NCI-H2081 treated with DMSO at 0.1 percent for 48 hours (cell line): ENCODE measurements at places on chromosomes 1 and 21.

- DNase-seq: no peak
Observed at GRCh38 chr1:150841626-150842025, 33.6 kb upstream of the CTSK start.

DNA sequence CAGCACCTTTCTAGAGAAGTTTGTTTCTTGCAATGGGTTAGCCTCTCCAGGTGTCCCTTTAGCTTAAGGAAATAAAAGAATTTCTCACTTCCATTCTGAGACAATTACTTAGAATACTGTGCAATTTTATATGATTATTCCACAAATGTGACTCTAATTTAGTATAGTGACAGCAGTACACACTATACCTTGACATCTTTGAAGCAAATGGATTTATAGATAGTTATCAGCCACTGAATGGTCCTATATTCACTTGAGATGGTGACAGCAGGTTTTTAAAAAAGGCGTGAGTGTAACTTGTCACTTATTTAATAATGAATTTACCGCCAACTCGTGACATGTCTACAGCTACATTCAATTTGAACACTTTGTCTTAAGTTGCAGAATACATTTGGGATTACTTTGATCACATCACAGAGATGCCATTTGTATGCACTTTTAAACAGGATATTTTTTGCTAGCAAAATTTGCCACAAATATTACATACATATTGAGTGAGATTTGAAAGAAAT is 71.6 kb downstream of the USP25 start:
- no peak for DNase-seq

GRCh38 chr1:217527151-217527550 is 103.7 kb downstream of the GPATCH2 start:
- DNase-seq: no peak

GRCh38 chr1:224321706-224322105 is 8.3 kb downstream of the NVL start:
- no peak for DNase-seq

DNA sequence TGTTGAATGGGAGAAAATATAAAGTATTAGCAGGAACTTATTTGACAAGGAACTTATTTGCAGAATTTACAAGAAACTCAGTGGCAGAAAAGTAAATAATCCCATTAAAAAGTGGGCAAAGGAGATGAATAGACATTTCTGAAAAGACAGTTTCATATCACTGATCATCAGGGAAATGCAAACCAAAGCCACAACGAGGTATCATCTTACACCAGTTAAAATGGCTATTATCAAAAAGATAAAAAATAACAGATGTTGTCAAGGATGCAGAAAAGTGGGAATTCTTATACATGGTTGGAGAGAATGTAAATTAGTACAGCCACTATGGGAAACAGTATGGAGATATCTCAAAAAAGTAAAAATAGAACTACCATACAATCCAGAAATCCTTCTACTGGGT is 61.0 kb downstream of the SYT14 start:
- DNase-seq: no peak

DNA sequence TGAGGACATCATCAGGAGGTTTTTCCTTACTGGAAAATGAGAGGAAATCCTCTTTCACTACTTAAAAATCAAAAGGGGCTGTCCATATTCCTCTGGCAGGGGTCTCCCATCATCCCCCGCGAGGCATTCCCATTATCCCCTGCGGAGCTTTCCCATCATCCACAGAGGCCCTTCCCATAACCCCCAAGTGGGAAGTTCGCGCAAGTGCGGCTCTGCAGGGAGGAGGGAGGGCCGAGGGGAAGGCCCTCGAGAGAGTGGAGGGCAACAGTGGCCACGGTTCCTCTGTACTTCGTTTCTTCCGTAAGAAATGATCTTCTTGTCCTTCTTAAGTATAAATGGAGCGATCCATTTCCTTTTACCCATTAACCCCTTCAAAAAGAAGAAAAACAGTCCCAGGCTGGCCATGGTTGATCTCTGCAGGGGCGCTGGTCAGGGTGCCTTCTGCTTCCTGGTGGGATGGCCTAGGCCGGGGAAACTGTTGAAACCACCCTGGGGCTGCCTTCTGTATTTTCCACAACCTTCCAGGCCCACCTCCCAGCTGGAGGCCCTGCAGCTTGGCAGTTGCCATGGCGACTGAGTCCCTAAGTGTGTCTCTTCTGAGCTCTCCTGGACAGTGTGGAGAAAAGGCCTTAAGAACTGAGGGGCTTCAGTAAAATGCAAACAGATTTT is 3.6 kb upstream of the RSPH1 start:
- DNase-seq: no peak

DNA sequence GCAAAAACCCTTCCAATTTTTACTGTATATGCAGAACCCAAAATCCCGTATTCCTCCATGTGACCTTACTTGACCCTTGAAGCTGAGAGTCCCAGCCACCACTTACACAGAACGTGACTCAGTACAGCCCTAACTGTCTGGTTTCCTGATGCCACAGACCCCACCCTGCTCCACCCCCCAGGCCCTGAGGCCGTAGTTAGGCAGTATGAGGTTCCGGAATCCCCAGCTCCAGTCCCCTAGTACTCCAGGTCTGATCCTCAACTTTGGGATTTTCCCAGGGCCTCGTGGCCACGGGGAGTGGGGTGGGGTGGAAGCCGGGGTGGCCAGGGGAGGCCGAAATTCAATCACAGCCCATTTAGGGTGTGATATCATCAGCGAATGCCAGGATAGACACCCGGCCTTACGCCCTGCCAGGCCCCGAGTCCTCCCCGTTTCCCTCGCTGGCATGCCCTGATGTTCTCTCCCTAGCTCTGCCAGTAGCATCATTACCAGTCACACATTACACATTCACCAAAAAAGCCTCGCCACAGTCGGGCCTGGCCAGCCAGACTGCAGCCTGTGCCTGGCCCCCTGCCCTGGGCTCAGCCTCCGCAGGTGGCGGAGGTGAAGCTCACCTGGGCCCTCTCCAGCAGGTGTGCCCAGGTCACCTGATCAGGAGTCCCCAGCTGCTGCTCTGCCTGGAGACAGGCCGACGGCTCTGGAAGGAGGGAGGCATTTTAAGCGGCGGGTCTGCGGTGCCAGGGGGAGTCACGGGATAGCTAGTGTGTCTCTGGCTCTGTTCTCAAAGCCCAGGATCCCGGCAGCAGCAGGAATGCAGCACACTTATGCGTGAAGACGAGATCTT is 70.8 kb downstream of the SCCPDH start:
- no peak for DNase-seq

GRCh38 chr1:229283183-229283611 is 12.3 kb downstream of the RAB4A start:
- no peak for DNase-seq
